RPMI7951 (cell line): ENCODE measurements at places on chromosomes 11 and 22.

GRCh38 chr11:4684631-4685285 lies 12.9 kb downstream of the OR51E2 start:
- no peak for DNase-seq

- no peak for DNase-seq
These were observed 52.4 kb downstream of the MCM5 start for GRCh38 chr22:35452351-35452781.

- DNase-seq = no peak
These were observed 102.9 kb downstream of the ADAMTS15 start for GRCh38 chr11:130551388-130551787.

- DNase-seq = no peak
These were observed 73.9 kb downstream of the SCUBE1 start for GRCh38 chr22:43269246-43269645.

DNA sequence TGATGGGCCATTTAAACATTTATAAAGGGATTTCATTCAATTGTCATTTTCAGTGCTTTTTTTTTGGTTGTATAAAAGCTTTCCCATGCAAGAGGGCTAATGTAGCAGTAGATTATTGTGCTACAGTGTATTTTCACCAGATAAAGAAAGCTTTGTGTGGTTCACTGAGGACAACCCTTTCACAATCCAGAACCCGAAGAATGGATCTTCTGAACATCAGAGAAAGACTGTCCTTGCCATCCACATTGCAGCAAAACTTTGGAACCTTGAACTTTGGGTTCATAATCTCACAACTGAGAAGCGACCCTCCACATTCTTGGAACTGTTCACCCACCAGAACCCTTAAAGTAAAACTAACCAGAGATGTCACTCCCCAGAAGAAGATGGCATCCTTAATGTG lies 9.3 kb downstream of the APOBEC3H start:
- DNase-seq = no peak

GRCh38 chr22:36964106-36964505 lies 50.7 kb downstream of the CSF2RB start:
- no peak for DNase-seq

DNA sequence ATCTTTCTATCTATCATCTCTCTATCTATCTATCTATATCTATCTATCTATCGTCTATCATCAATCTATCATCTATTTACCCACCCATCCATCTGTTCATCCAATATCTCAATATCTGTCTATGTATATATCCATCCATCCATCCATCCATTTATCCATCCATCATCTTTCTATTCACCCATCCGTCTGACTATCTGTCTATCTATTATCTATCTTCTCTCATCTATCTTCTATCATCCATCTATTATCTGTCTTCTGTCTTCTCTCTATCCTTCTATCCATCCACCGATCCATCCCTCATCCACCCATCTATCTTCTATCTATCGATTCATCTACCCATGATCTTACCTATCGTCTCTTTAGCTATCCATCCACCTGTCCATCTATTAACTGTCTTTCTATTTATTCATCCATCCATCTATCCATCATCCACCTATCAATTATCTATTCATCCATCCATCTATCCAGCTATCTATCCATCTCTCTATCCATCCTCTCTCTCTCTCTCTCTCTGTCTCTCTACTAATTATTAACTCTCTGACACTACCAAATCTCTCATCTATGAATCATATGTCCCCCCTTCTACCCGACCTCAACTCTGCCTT lies 89.1 kb downstream of the DHCR7 start:
- DNase-seq = no peak
